GM04503 (cell line): ENCODE measurements at places on chromosomes 3 and 15.

DNA sequence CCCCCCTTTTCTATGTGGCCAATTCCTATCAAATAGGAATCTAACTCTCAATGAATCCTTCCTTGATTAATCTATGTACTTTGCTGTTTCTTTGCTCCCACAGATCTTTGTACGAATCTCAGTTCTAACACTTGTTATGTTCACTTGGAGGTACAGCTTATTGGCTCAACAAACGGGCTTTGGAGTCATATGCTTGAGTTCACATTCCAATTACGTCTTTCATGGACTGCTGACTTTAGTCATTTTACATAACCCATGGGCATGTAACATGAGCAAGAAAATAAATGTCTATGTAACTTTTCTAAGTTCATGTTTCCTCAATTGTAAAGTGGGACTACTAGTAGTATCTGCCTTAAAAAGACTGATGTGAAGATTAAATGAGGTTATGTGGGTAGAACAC, 123.2 kb upstream of the TBC1D5 start:
- no peak for DNase-seq

GRCh38 chr15:60477916-60478565, 901 bp downstream of the ICE2 start:
- no peak for DNase-seq

DNA sequence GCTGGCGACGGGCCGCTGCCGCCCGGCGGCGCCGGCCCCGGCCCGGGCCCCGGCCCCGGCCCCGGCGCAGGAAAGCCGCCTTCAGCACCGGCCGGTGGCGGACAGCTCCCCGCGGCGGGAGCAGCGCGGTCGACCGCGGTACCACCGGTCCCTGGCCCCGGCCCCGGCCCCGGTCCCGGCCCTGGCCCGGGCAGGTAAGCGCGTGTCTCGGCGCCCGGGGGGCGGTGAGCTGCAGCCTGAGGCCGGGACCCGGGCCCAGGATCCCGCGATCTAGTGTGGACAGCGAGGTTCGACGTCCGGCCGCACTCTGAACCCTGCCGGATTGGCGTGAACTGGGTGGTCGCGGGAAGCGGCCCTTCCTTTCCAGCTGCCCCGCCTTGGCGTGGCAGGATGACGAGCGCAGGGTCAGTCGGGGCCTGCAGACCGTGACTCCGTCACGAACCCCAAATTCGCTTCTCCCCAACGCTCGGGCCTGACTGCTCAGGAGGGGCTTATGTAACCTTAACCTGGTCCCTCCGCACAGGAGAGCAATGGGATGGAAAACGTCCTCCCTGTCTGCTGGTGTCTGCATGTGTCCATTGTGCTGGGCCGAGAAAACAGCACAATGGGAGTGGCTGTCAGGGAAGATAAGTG, 472 bp downstream of the BSN start:
- DNase-seq: no peak

DNA sequence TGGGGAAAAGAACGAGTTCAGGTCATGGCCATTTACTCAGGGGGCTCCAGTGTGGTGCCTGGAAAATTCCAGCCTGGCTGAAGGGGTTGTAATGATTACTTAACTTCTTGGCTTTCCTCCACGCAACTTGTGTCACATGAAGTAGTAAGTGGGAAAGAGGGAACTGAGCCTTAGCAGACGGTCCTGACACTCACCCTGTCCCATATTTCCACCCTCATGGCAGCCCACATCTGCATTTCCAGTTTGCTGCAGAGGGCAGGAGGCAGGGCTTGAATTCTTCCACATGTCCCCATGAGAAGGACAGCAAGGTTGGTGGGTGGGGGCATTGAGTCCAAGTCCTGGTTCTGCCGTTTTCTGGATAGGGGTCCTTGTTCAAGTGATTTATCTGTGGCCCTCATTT, 7.8 kb upstream of the CAMP start:
- no peak for DNase-seq

DNA sequence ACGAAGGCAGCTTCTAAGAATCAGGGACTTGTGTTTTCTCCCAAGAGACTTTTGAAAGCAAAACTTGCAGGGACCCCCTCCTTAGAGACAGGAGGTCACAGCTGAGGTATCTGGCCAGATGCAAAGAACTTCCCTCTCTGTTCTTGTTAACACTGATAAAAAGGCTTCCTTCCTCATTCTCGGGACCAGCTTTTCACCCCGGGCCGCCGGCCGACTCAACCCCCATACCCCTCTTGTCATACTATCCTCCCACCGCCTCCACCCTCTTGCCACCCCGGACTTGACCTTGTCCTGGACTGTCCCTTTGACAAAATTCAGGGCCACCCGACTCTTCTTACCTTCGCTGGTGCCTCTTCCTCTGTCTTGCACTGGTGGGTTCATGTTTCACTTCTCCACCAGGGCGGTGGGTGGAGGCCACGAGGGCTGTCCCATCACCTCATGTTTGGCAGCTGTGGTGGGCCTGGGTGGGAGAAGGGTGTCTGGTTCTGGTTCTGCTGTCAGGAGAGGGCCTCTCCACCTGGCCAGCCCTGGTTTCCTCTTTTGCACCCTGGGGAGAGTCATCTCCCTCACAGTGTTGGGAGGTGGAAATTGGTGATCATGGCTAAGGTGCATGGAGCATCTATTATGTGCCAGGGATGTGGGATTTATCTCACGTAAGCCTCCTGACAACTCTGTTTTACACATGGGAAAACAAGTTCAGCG, 32.5 kb downstream of the BHLHE40 start:
- DNase-seq: no peak

- DNase-seq: peak; percentile 95
Measured at GRCh38 chr3:45010811-45011333, 15.2 kb upstream of the CLEC3B start.

DNA sequence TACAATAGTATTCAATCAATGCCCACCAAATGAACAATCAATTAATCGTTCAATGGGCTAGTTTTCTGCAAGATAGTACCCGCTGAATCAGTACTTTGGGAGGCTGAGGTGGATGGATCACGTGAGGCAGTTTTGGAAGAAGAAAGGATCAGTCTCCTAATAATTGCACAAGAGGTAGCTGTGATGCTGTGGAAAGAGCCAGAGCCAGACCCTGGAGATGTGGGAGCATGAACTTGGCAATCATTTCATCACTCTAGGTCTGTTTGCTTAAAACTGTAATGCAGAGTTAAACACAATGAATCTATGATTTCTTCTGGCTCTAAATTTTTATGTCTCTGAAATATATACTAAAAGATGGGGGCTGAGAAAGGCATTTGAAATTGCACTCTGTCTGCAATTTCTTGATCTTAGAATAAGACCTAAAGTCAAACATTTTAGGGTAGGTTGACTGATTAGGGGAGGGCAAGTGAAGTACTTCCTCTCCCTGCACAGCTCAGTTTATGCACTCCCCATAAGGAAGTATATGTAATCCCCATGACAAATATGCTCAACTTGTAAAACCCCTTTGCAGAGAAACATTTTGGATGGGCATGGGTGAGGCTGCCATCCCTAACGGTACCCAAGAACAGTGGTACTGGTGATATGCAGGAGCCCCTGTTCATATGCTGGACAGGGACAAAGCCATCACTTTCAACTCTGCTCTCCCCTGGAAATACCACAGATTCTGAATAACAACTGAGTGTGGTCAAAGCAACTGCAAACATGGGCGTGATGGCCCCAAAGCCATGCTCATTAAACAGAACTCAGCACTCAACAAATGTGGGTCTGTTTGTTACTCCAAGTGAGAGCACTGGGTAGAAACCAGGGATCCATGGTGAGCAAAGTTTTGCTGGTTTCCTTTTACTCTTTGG, 28.6 kb upstream of the SPATA12 start:
- no peak for DNase-seq

DNA sequence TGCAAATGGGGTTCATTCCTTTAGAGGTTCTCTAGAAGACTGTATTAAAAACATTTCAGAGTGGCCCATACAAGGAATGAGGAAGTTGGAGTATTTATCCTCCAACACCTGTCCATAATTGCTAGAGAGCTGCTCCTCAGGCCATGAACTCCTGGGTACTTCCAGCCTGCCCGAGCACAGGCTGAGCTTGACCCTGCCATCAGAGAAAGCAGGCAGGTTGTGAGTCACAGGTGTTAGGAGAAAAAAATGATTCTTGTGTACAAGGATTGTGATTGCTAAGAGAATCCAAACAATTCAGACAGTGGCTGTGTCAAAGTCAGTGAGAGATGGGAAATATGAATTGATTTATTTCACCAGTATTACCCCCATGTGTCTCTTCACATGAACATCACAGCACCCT, 156.8 kb upstream of the GADL1 start:
- DNase-seq: no peak

- DNase-seq: no peak
Measured at GRCh38 chr3:13548696-13549622, at the start of gene FBLN2. FBLN2 (plus strand) TSS chr3:13549125; CDS start chr3:13570356, 21,231 bp downstream.

DNA sequence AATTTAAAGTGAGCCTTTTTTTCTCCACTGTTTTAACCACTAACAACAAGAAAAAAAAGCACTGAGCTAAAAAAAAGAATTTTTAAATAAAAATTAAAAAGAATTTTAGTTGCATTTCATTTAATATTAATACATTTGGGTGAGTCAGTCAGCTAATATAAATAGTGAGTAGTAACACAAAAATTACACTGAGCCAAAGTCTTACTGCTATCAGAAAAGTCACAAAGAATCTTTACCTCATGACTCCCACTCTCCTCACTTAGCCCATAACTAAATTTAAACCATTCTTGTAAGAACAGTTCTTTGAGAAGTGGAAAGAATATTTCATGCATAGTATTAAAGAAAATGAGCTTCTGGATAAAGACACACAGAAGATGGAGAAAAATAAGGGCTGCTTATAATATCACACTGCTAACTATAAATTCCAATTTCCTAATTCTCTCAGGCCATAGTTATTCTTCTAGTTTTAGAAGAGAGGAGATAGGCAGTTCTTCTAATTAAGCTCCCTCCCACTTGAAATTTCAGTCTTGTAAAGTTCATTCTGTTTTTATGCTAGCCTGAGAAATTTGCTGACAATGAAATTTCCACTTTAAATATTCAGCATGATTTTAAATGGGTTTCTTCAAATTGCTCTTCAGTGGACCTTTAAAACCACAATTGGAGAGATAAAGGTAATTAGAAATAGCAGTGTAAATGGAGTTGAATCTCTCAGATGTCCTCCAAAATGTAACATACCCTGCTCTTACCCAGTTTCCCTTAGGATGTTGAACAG, 17.6 kb downstream of the SHQ1 start:
- no peak for DNase-seq

GRCh38 chr3:116473602-116474001, 28.3 kb upstream of the LSAMP start:
- DNase-seq: no peak

DNA sequence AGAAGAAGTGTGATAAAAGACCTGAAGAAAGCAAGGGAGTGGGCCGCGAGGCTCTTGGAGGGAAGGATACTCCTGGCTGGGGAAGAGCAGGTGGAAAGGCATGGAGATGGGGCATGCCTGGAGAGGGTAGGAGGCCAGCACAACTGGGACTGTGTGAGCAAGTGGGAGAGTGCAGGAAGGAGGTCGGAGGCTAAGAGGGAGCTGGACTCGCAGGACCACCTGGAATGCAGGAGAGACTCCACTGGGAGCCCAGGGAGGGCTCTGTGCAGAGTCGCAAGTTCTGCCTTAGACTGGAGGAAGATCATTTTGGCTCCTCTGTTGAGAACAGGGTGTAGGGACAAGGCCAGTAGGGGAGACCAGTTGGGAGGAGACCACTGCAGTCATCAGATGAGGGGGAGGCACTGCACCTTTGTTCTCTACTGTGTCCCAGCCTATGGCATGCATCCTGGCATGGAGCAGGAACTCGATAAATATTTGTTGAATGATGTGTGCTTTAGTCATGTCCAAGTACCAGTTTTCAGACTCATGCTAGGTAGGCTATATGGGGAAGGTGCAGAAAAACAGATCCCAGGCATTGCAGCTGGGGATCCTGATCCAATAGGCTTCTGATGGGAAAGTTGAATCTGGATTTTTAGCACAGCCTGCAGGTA, 13.7 kb downstream of the FAM107A start:
- DNase-seq: no peak

DNA sequence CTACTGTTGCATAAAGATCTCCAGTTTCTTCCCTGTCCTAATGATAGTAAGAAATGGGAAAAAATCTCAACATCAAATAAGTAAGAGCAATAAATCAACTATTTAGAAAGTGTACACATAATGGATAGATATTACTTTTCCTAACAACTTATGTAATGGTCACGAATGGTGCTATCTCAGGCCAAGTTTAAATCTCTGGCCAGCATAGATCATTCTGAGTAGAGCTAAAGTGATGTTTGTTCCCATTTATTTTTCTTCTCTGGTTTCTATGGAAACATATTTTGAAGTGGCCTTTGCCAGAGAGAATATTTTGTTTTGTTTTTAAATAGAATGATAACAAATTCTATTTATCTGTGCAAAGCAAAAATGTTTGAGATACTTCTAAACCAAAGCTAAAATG, 249.7 kb upstream of the TTC14 start:
- no peak for DNase-seq

- DNase-seq: no peak
Measured at GRCh38 chr15:42153874-42154211, 2.6 kb downstream of the PLA2G4F start.

GRCh38 chr3:12395349-12396012, 88.8 kb upstream of the TSEN2 start:
- DNase-seq: no peak
